GM18507 (cell line): ENCODE measurements at places on chromosomes 7 and 10.

GRCh38 chr7:155811895-155812761 is at the start of gene SHH:
TSS of gene SHH (minus strand) at chr7:155812463. CDS start at chr7:155812122, 341 bp downstream.
- DNase-seq: no peak

DNA sequence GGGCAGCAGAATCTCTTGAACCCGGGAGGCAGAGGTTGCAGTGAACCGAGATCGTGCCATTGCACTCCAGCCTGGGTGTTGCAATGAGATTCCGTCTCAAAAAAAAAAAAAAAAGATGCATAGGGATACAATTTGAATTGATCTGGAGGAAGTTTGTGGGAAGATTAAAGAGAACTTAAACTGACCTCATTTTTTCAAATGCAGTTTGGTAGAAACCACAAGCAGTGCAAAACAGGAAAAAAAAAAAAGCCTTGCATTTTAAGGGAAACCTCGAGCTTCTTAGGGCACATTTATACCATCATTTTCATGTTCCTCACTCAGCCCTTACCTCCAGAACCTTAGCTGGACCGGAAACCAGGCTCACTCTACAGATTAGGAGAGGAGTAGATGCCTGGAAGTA is 2.8 kb downstream of the KCTD7 start:
- DNase-seq: no peak

- DNase-seq: no peak
These were observed 182.7 kb upstream of the LYZL2 start for GRCh38 chr10:30812018-30812851.

GRCh38 chr7:82444220-82444909 is 788 bp upstream of the CACNA2D1 start:
- DNase-seq: no peak
